ENCODE measurements at places on chromosomes 1 and 21. TPM values are rescaled to one million over a fixed set of nuclear protein-coding genes. Genes with fewer than 3 reads are reported as not detected.

The SPATA46 gene
- total RNA-seq = not detected

The SLC26A9 gene
- total RNA-seq = not detected

The OPTC gene
- not detected for total RNA-seq

The SPATA17 gene
- total RNA-seq = under 0.01 TPM

The HNRNPCL2 gene
- total RNA-seq = not detected

The IGSF5 gene
- total RNA-seq = 0.22 TPM

The JAM2 gene
- 0.72 TPM for total RNA-seq

The EPHB2 gene
- total RNA-seq = 123 TPM

The DEPDC1 gene
- total RNA-seq = 1.1 TPM

The MYOM3 gene
- total RNA-seq = 0.14 TPM

The SELL gene
- total RNA-seq = not detected

The U2AF1 gene
- 47.7 TPM for total RNA-seq

The SEMA6C gene
- total RNA-seq = 1.8 TPM

The CBR3 gene
- total RNA-seq = 11.6 TPM

The USH2A gene
- total RNA-seq = under 0.01 TPM

The RUNX3 gene
- total RNA-seq = not detected

The FAM163A gene
- not detected for total RNA-seq

The HIVEP3 gene
- total RNA-seq = 8.7 TPM

The INKA2 gene
- 6.3 TPM for total RNA-seq

The TEDDM1 gene
- total RNA-seq = not detected

The CASZ1 gene
- 0.14 TPM for total RNA-seq

The PIGK gene
- 17.9 TPM for total RNA-seq

The KRTAP19-1 gene
- not detected for total RNA-seq

The PAQR6 gene
- total RNA-seq = 0.29 TPM

The AMIGO1 gene
- 0.43 TPM for total RNA-seq

The PYHIN1 gene
- not detected for total RNA-seq

The GOLT1A gene
- not detected for total RNA-seq

The CLCA2 gene
- 0.44 TPM for total RNA-seq

The FBLIM1 gene
- 152 TPM for total RNA-seq

The CNN3 gene
- 439 TPM for total RNA-seq

The IFI44 gene
- total RNA-seq = 3.3 TPM

The FCGR3A gene
- total RNA-seq = not detected

The CD1B gene
- total RNA-seq = not detected

The GBP1 gene
- 27.8 TPM for total RNA-seq

The GSTM5 gene
- total RNA-seq = 0.43 TPM

The KIF26B gene
- 45.3 TPM for total RNA-seq

The FCRL2 gene
- not detected for total RNA-seq

The FMO2 gene
- under 0.01 TPM for total RNA-seq

The IGSF8 gene
- total RNA-seq = 18.6 TPM

The TMPRSS3 gene
- total RNA-seq = not detected

The ZBTB8A gene
- 5.2 TPM for total RNA-seq

The CFHR4 gene
- not detected for total RNA-seq

The ELAVL4 gene
- total RNA-seq = not detected

The SYTL1 gene
- not detected for total RNA-seq

The PSMD4 gene
- total RNA-seq = 173 TPM

The ATAD3A gene
- total RNA-seq = 47.1 TPM

The BARHL2 gene
- total RNA-seq = not detected

The ESPN gene
- not detected for total RNA-seq

The KRTAP26-1 gene
- total RNA-seq = not detected

The TMEM52 gene
- total RNA-seq = 0.44 TPM

The KRTAP19-3 gene
- not detected for total RNA-seq

The KRTAP13-1 gene
- total RNA-seq = not detected

The MFAP2 gene
- 63.1 TPM for total RNA-seq

The TP73 gene
- total RNA-seq = not detected

The FALEC gene
- not detected for total RNA-seq

The ERICH3 gene
- total RNA-seq = not detected

The TMEM51 gene
- total RNA-seq = 29.6 TPM

The PGLYRP4 gene
- not detected for total RNA-seq

The CD247 gene
- not detected for total RNA-seq

The ELAPOR1 gene
- total RNA-seq = 0.22 TPM

Measured in placental pericyte (primary cell).